Foreskin fibroblast (primary cell): ENCODE measurements at places on chromosomes 16 and 17.

- DNase-seq = no peak
Measured at GRCh38 chr17:17413215-17413792, 63.5 kb upstream of the MED9 start.

GRCh38 chr16:48168075-48168474 lies 12.3 kb upstream of the ABCC12 start:
- DNase-seq = no peak

DNA sequence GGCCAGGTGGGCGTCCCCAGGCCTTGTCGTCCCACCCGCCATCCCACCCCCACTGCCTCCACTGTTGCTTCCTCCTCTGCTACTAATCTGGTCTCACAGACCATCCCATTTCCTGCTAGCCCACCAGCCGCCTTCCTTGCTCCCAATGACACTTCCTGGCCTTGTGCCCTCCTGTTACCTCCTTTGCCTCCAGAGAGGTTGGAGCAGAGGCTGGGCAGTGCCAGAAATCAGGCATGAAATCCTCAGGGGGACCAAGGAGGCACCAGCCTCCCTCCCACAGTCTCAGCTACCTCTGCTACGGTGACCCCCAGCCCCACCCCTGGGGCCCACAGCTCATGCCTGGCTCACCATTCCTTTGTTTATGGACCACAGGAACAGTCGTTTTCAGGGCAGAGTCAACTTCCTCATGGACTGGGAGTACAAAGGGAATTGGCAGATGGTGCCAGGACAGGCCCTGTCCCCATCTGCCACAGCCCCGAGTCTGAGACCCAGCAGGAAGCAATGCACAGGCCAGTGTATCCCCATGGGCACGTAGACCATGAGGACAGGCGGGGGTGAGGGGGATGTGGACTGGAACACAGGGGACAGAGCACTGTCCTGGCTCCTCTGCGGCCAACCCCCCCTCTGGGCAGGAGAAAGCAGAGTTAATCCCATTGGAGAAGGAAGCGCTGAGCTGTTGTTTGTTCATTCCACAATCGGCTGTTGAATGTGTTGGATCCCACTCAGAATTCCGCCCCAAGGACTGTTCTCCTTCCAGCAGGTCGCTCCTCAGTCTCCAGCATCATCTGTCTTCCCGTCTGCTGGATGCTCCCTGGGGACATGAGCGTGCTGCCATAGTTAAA lies 2.2 kb upstream of the CDH5 start:
- no peak for DNase-seq

DNA sequence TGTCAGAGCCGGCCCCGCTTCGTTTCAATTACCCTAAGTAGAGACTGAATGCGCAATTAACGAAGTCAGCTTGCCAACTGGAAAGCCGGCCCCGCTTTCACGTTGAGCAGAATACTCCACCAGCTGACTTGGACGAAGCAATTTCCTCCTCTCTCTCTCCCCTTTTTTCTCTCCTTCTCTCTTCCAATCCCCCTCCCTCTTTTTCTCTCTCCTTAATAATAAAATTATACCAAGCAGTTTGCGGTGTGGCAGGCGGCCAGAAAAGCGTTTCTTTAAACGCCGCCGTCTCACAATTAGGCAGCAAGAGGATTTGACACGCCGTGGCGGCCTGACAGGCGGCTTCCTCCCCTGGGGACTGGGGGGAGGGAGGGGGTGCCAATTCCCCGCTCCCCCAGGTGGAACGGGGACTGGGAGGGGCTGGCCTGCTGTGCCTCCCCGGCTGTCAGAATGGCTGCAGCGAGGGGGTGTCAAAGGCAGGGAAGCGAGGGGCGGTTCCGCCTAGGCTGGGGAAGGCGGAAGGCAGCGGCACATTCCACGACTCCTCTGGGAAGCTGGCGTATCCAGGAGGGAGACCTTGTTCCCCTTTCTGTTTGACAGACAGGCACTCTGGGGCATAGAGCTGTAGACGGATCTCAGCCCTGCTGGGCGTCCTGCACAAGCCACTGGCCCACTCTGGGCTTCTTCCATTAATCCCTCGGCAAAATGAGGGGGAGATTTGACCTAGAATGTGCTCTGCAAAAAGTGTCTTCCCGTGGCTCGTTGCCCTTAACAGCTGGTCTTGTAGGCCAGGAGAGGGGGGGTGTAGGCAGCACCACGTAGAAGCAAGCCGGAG lies 52.7 kb downstream of the SREBF1 start:
- peak; percentile 56 for DNase-seq

DNA sequence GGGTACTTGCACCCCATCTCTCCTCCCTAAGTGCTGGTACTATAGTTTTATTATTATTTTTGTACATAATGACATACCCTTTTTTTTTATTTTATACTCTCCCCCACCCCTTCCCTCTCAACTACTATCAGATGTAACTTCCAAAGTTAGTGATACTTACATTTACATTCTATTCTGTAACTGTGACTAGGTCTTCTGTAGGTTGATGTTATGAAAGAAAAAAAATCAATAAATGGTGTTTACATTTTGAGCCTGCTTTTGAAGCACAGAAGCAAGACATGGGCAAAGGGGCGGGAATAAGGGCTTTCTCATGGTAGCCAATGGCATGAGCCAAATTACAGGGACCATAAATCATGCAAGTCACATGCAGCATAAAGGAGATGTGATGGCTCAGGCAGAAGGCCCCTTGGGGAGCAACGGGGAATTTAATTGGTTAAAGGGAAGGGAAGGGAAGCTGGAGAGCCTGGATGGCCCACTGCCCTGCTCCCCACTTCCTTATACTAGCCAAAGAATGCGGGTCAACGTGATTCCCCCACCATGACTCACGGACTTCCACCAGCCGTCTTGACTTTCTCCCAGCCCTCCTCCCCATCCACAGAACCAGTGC lies 2.4 kb upstream of the ACSF2 start:
- DNase-seq = peak; percentile 61

DNA sequence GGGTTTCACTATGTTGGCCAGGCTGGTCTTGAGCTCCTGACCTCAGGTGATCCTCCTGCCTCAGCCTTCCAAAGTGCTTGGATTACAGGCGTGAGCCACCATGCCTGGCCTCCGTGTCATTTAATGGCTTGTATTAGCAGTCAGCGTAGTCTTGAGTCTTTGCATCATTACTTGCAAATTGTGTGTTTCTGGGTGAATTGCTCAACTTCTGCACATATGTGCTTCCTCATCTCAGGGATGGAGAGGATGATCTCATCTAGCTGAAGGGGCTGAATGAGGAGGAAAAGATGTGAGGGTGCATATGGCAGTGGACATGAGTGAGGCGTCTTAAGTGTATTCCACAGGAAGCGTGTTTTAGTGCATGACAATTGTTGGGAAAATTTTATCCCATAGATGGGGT lies 155.8 kb downstream of the SNX29 start:
- peak; percentile 92 for DNase-seq

- no peak for DNase-seq
Measured at GRCh38 chr16:518858-519257, 8.7 kb upstream of the CAPN15 start.

GRCh38 chr17:55452139-55452790 lies 30.6 kb upstream of the MMD start:
- peak; percentile 88 for DNase-seq

DNA sequence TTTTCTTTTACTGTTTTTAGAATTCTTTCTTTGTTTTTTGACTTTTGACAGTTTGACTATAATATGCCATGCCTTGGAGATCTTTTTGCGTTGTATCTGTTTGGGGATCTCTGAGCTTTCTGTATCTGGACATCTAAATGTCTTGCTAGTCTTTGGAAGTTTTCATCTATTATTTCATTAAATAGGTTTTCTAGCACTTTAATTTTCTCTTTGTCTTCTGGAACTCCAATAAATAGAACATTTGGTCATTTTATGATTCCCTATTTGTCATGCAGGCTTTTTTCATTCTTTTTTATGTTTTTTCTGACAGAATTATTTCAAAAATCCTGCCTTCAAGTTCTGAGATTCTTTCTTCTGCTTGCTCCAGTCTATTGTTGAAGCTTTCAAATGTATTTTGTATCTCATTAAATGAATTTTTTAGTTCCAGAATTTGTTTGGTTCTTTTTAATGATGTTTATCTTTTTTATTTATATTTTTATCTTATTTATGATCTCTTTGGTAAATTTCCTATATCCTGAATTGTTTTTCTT lies 201.4 kb downstream of the CHD9NB start:
- no peak for DNase-seq

DNA sequence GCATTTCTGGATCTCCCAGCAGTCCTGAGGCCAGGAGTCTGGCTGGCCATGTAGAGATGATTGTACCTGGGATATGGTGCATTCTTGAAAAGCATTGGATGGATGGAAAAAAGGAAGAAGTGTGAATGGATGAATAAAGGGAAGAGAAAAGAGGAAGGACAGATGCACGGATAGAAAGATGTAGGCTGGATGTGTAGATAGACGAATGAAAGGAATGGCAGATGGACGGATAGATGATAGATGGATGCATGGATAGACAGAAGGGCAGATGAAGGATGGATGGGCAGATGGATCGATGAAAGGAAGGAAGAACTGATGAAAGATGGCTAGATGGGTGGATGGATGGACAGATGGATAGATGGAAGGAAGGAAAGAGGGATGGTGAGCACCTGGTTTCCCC lies 210.9 kb downstream of the MSI2 start:
- DNase-seq = no peak

DNA sequence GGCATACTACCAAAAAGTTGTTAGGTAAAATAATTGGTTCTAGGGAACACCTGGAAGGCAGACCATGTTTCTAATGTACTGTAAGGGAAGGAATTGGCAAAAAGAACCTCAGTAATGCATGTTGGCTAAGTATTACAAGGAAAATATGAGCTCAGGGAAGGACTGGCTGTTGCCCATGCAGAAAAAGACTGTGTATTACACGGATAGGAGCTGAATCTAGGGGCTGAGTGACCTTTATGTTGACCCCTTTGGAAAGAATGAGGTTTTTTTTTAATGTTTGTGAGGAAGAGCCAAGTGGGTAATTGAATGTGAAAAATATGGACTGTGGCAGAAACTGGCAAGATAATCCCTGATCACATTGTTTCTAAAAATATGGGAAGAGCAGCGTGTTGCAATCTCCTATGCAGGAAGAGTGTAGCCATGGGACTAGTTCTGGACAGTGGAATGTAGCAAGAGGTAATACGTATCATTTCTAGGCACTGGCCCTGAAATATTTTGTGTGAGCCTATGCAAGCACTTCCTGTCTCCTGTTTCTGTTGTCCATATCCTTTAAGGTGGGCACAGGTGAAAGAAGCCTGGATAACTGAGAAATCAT lies 95.1 kb upstream of the CNTNAP4 start:
- DNase-seq = no peak

GRCh38 chr16:69089091-69089910 lies 16.2 kb upstream of the HAS3 start:
- peak; percentile 50 for DNase-seq

GRCh38 chr17:61400066-61400716 lies 548 bp downstream of the TBX2 start:
- peak; percentile 71 for DNase-seq

- no peak for DNase-seq
Measured at GRCh38 chr17:9279893-9280292, 258.6 kb downstream of the NTN1 start.

GRCh38 chr17:14245002-14245401 lies 8.3 kb upstream of the CDRT15 start:
- no peak for DNase-seq

- no peak for DNase-seq
Measured at GRCh38 chr16:86134802-86135461, 236.0 kb downstream of the IRF8 start.

- no peak for DNase-seq
Measured at GRCh38 chr16:2950773-2951172, 13.3 kb upstream of the KREMEN2 start.

- no peak for DNase-seq
Measured at GRCh38 chr16:81891736-81892364, 112.8 kb downstream of the PLCG2 start.

GRCh38 chr16:52193441-52193840 lies 353.5 kb downstream of the TOX3 start:
- no peak for DNase-seq

GRCh38 chr16:89737341-89738071 lies 16.2 kb downstream of the ZNF276 start:
- no peak for DNase-seq

- no peak for DNase-seq
Measured at GRCh38 chr16:74842413-74842812, 67.8 kb upstream of the FA2H start.

DNA sequence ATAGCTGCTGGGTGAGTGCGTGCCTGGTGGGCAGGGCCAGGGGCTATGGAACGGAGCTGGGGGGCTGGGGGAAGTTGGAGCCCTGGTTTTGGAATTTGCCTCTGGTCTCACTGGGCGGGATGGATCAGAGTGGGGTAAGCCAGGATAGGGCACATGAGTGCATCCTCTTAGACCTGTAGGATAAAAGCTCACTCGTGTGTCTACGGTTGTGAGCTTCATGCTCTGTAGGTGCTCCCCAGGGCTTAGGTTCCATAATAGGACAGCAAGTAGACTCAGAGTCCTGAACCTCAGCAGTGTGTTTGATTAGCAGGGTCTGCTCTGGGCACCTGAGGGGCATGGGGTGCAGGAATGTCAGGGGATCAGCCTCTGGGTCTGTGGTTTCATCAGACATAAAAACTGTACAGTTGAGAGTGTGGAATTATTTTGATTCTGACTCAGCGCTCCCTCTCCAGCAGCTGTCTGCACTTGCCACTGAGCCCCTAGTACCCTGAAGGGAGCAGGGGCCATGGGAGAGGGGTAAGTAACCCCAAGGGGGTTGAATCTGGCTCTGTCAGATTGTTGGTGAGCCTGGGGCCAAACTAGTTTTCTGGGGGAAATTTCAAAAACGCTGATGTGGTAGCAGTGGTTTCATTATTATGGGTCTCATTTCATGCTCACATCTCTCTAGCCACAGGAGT lies 84.2 kb upstream of the LGALS9 start:
- no peak for DNase-seq

GRCh38 chr17:58148609-58149008 lies 425 bp downstream of the OR4D1 start:
- DNase-seq = no peak

- no peak for DNase-seq
Measured at GRCh38 chr17:8898126-8898525, 30.7 kb upstream of the PIK3R6 start.

DNA sequence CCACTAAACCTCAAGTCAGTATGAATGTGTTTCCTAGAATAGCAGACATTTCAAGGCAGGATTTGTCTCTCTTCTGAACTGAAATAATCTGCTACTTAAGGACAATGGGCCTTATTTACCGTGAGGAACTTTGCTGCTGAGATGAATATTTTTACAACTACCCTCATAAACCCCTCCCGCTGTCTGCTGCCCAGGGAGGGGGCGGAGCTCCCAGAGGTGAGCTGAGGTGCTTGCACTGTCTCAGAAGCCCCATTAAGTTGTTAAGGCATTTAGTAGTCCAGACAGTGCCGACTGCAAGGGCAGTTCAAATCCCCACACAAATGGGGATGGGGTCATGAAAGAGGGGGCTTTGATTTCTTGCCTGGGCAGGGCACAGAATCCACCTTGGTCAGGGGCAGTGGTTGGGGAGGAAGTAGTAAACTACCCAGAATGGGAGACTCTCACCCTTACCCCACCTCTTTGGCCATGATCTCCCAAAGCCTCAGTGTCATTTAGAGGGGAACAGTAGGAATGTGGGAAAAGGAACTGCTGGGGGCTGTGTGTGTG lies 19.2 kb downstream of the HNF1B start:
- no peak for DNase-seq
